ENCODE measurements at places on chromosomes 1 and 21.

- no peak for DNase-seq
Measured at GRCh38 chr1:242428399-242429190, 95.9 kb downstream of the PLD5 start.

- DNase-seq, result no peak
Measured at GRCh38 chr1:87231703-87232367, 96.8 kb upstream of the LMO4 start.

DNA sequence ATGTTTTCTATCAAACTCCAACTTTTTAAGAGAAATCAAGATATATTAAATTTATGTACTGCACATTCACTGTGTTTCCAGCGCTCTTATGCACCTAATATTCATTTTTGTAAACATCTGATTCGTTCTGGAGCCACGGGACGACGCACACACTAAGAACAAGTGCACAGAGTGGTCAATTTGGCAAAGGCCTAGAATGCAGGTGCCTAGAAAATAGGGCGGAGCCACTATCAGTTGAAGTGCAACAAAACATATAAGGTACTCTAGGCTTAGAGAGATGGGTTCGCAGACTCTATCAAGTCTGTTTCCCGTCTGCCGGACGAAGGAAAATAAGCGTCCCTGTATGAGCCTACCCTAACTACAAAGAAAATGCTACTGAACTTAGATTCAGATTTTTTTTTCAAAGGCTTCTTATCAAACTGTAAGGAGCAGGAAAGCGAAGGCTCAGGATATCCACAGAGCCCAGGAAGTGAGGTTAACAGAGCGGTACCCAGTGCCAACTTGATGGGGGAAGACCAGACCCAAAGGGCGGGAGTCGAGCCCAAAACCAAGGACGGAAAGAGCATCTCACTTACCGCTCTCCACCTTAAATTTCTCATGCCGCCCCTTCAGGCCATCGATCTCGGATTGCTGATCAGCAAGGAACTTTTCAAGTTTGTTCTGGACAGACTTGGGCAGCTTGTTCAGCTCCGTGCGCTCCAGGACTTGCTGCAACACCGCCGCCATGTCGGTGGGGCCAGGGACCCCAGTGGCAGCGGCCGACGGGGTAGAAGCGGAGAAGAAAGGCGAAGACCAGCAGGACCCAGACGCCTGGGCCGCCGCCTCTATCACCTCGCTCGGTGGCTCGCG, 526 bp downstream of the TPR start:
- DNase-seq, result peak; percentile 40

- DNase-seq, result no peak
Measured at GRCh38 chr1:193392686-193393085, 206.3 kb upstream of the B3GALT2 start.

DNA sequence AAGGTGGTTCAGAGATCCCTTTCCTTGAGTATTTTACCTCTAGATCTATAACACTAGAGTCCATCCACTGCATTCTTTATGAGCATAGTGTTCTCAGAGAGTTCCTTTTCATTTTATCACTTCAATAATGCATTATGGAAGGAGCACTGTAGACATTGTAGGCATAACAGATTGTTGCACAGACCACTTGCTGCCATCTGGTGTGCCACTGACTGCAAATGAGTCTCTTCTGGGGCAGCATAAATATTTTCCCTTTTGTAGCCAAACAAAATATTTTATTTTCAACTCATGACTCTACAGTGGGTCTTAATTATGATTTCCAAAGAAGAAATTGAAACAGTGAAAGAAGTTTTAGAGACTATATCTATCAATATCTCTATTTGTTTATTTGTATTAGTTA, 290.4 kb downstream of the OLFM3 start:
- DNase-seq, result no peak

- peak; percentile 84 for DNase-seq
Measured at GRCh38 chr1:100721526-100722207, 2.1 kb downstream of the VCAM1 start.

GRCh38 chr1:166858726-166859419, 17.2 kb downstream of the TADA1 start:
- DNase-seq, result no peak

GRCh38 chr1:107795994-107796393, 169.0 kb downstream of the VAV3 start:
- DNase-seq, result no peak

- DNase-seq, result peak; percentile 2
Measured at GRCh38 chr1:66175581-66175980, 358.4 kb upstream of the SGIP1 start.

GRCh38 chr1:187878883-187879282, 1050.1 kb downstream of the PLA2G4A start:
- DNase-seq, result no peak

DNA sequence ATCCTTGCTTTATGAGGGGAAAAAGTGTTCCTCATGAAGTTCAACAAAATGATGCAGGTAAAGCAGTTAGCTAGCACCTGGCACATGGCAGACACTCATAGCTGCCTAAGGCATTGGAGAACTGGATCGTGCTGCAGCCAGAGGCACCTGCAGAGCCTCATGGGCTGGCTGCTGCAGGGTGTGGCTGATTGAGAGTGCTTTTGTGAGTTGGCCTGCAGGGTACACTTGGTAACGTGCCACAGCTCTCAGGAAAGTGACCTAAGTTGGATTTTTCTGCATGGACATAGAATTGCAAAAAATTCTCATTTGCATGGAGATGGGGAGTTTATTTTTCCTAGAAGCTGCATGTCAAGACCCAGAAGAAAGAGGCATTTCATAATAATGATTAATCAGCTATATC, 31.6 kb upstream of the IL20 start:
- no peak for DNase-seq

- DNase-seq, result no peak
Measured at GRCh38 chr1:2523891-2524609, 2.3 kb downstream of the PANK4 start.

DNA sequence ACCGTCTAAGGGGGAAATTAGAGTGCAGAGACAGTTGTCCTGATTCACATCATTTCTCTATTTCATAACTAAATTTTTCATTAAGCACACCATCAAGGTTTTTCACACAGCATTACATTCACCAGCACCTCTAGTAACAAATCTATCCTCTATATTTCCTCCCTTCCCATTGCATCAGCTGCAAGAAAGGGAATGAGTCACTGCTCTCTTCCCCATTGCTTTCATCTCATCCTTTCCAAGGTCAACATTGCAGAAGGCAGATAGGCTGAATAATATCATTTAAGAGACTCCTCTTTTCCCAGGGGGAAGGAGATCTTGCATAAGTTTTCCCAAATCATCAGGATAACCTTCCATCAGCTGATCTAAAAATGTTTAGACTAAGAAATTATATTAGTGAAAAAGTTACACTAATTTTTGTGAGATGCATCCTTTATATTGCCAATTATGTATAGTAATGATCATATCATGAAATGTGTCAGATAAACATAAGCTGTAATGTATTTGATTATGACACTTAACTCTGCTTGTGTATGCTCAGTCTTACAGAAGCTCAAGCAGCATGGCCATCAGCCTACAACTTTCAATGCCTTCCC, 4.3 kb downstream of the INTS7 start:
- DNase-seq, result peak; percentile 74

- no peak for DNase-seq
Measured at GRCh38 chr1:60102267-60103061, 28.9 kb upstream of the C1orf87 start.

DNA sequence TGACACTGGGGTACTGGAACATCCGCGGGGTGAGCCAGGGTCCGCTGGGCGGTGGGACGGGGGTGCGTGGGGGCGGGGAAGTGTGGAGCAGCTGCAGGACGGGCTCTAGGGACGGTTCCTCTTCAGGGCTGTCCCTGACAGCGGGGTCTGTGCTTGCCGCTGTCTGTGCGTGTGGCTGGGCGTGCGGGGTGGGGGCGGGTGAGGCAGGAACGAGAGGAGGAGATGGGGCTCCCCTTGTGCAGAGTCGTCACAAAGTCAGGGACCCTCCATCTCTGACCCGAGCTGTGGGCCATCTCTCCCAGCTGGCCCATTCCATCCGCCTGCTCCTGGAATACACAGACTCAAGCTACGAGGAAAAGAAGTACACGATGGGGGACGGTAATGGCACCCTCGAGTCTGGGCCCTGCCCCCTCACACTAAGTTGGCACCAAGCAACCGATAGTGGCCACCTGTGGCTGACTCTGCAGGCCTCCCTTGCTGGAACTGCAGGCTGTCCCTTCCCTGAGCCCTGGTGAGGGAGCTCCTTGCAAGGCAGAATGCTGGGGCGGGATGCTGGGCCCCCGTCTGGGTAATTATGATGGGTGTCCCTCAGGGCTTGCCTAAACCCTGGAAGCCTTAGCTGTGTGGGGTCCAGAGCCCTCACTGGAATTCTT, 392 bp downstream of the GSTM2 start:
- DNase-seq, result no peak

DNA sequence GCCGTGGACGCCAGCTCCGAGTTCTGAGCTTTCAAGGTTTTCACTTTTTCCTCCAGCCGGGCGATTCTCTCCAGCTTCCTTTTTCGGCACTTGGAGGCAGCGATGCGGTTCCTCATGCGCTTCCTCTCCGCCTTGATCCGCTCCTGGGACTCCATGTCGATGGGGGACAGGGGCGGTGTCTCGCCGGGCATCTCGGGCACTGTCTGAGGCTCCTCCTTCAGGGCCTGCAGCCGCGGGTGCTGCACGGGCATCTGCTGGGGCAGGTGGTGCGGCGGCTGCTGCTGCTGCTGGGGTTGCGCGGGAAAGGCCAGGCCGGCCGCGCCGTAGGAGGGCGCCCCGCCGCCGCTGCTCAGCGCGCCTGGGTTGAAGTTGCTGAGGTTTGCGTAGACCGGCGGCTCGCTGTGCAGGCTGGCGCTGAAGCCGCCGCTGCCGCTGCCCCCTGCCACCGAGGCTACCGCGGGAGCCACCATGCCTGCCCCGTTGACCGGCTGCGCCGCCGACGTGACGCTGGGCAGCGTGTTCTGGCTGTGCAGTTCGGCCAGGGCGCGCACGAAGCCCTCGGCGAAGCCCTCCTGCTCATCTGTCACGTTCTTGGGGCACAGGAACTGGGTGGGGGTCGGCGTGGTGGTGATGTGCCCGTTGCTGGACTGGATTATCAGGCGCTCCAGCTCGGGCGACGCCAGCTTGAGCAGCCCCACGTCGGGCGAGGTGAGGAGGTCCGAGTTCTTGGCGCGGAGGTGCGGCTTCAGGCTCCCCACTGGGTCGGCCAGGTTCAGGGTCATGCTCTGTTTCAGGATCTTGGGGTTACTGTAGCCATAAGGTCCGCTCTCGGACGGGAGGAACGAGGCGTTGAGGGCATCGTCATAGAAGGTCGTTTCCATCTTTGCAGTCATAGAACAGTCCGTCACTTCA, 1.4 kb downstream of the JUN start:
- DNase-seq, result peak; percentile 53

- no peak for DNase-seq
Measured at GRCh38 chr1:235012436-235013210, 116.0 kb downstream of the TOMM20 start.

DNA sequence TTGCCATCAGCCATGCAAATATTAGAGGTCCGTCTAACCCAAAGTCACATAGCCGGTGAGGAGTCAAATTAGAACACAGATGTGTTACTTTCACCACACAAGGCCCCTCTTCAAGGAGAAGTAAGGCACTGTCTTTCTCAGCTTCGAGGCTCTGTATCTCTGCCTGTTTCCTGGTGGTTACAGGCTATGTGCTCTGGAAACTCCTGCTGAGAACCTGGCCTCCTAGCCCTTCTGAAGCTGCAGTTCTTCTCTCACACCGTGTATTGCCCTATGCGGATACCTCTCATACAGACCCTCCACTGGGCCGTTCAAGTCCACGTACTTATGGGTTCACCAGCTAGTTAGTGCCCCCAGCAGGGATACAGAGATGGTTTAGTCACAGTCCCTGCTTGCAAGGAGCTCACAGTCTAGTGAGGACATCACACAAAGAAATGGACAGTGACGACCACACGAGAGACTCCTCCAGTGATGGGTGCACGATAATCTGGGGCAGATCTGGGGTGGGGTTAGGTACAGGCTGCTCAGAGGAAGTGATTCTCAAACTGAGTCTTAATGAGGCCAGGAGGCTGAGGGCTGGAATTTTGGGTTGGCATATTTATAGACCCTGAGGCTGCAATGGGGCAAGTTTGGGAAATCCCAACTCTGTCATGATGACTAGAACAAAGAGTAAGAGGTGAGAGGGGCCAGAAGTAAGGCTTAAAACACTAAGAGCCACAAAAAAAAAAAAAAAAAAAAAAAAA, 22.8 kb upstream of the ELOA start:
- no peak for DNase-seq

Measured in cardiac fibroblast (primary cell).